ENCODE measurements at places on chromosomes 11 and 22.

DNA sequence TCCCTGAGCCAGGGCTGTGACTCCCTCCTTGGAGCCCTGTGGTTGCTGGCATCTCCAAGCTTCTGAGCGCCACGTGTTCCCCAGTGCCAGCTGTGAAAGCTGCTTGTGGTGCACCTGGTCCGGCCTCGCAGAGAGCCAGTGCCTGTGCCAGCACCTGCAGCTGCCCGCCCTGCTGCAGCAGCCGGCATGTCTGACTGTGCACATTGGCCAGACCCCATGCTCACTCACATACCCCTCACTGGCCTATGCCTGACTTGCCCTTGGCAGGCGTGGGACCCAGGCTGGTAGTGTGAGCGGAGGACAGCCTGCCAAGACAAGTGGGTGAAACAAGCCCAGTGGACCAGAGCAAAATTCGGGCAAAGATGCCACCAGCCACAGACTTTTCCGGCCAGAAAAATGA lies 9.8 kb downstream of the MRPL48 start:
- DNase-seq, result no peak

GRCh38 chr11:68026391-68027105 lies 3.9 kb upstream of the NDUFS8 start:
- DNase-seq, result no peak

- no peak for DNase-seq
Observed at GRCh38 chr11:8917157-8917825, 6.3 kb downstream of the AKIP1 start.

- no peak for DNase-seq
Observed at GRCh38 chr22:50218996-50219727, 18.4 kb downstream of the SELENOO start.

DNA sequence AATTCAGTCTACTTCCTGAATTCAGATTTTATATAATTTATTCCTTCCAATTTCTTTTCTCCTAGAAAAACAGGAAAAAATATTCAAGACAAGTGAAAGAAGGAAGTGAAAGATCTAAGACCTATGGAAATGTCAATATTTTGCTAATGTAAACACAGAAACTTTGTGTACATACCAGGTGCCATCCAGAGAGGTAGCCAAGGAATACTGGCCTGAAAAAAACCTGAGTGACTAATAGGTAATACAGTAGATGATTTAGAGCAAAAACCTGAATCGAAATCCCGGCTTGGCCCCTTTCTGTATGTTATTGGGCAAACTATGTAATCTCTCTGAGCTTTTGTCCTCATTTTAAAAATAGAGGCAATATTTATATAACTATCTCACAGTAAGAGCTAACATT lies 59.2 kb upstream of the FSHB start:
- no peak for DNase-seq

GRCh38 chr11:127993788-127994187 lies 593.6 kb downstream of the ETS1 start:
- DNase-seq, result no peak

GRCh38 chr11:118283756-118284350 lies 19.8 kb upstream of the MPZL2 start:
- no peak for DNase-seq

DNA sequence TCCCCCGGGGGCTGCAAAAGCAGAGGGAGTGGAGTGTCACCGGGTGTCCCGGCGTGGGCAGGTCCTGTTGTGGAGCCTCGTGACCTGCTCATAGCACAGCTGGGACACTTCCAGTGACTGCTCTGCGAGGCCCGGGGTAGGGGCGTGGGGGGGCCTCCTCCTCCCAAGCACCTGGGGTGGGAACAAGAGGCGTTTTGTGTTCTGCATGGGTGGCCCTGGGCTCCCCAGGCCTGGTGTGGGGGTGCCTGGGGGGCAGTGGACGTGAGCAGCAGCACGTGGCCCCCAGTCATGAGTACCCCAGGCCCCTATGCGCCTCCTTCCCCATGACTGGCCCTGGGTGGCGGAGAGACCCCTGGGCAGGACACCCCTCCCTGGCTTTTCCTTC lies 104.7 kb downstream of the KCNQ1 start:
- DNase-seq, result no peak

DNA sequence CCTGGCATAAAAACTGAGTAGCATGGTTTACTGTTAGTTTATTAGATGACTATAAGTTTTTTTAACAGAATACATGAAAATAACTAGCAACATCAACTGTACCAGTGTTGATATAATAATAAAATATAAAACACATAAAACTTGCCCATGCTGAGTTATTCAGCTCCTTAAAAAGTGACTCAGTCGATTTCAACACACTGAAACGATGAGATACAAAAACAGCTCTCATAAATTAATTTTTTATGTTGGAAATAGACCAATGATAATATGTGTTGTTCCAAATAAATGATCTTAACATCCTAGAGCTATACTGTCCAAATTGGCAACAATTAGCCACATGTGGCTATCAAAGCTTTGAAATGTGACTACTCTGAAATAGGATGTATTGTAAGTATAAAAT lies 15.9 kb downstream of the PDGFD start:
- no peak for DNase-seq

DNA sequence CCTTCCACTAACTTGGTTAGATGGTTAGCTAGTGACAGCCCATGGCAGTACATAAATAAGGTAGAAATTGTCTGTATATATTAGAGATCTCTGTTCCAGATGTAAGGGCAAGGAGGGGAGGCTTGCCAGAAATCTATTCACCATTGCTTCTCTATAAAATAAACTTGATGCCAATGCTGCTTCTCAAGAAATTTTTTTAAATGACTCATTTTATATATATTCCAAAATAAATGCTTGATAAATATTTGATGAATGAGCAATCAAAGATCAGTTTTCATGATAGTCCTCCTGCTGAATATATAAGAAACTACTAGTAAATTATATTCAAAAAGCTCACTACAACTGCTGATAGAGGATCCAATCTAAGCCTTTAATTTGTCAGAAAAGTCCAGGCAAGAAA lies 710.6 kb upstream of the CCDC179 start:
- DNase-seq, result no peak

DNA sequence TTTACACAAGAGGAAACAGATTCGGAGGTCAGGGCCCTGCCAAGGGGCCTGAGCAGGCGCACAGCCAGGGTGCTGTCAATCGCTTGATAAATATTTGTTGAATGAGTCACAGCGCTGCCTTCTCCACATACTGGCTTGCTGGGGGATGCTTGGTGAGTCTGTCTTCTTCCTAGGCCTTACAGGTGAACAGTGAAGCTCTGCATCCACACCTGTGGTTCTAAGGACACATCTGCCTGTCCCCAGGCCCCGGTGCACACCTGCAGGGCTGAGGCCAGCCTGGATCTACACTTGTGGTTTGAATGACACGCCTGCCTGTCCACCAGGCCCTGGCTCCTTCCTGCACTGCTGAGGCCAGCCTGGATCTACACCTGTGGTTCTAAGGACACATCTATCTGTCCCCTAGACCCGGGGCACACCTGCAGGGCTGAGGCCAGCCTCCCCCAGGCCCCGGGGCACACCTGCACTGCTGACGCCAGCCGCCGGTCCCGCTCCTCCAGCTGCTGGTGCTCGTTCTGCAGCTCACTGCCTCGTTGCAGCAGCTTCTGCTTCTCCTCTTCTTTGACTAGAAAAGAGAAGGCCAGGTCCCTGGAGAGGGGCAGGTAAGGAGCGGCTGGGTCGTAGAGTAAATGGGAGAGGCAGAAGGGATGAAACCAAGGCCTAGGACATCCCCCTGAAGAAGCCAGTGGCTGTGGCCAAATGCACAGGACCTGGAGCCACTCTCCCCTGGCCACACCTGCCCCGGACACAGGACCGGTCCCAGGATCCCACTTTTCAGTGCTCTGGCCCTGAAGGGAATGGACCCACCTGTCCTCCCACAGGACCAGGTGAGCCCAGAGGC lies 124.6 kb downstream of the PHF21B start:
- no peak for DNase-seq

GRCh38 chr22:38699784-38700183 lies 959 bp downstream of the JOSD1 start:
- no peak for DNase-seq

DNA sequence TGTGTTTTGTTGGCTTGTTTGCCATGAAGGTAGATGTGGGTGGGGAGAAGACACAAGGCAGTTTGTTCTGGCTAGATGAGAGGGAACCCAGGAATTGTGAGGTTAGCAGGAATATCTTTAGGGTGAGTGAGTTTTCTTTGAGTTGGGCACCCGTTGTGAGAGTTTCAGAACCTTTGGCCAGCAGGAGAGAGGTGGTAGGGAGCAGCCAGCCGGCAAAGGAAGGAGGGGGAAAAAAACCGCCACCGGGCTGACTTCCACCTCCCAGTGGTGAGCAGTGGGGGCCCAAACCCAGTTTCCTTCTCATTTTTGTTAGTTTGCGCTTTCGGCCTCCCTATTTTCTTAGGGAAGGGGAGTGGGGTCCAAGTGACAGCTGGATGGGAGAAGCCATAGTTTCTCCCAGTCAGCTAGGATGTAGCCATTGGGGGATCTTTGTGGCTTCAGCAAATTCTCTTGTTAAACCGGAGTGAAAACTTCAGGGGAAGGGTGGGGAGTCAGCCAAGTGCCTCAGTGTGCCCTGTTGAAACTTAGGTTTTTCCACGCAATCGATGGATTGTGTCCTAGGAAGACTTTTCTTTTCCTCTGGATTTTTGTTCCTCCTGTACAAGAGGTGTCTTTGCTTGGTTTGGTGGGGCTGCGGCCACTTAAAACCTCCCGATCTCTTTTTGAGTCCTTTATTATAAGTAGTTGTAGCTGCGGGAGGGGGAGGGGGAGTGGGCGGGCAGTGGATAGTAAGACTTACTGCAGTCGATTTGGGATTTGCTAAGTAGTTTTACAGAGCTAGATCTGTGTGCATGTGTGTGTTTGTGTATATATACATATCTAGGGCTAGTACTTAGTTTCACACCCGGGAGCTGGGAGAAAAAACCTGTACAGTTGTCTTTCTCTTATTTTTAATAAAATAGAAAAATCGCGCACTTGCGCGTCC lies 1.1 kb upstream of the GCAT start:
- no peak for DNase-seq

- DNase-seq, result no peak
Observed at GRCh38 chr11:134027671-134028070, 41.2 kb upstream of the JAM3 start.

DNA sequence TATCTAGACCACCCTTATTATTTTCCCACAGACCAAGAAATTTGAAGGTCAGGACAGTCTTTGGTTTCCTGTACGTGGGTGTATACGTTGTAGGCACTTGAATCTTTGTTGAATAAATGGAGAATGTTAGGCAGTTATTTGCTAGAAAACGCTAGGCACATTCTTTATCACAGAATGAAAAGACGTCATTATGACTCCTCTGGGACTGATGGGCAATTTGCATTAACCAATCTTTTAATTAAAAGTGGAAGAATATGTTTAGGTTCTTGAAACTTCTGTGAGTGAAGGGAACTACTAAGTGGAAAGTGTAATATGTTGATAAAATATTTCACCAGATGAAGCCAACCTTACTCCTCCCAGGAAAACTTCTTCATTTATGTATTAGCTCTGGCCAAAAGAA lies 5.7 kb downstream of the CAT start:
- no peak for DNase-seq

- DNase-seq, result no peak
Observed at GRCh38 chr11:34331736-34332135, 26.1 kb downstream of the ABTB2 start.

DNA sequence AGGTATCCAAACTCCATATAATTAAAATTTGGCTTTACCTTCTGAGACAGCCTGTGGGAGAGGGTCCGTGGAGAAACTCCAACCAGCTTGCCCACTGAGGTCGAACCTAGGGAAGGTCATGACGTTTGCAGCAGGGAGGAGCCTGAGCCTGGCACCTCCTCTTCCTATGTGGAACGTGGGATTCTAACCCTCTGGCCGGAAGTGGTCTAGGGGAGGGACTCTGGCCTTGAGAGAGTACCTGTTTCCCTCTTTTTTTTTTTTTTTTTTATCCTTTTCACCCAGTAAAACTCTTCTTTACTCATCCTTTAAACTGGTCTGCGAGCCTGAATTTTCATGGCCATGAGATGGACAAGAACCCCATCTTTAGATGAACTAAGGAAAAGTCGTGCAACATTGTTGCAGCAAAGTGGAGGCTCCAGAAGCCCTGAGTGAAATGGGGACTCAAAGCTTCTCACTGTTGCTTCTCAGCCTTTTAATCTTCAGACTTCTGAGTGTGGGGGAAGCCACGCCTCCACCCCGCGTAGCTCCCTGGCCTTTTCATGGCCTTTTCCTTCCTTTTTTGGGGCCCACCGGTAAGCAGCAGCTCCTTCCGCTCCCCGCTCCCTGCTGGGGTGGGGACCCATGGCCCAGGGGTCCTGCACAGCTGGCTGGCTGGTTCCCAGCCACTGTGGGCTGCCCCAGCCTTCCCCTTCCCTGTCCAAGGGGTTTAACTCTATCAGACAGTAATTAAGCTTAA lies 1359.9 kb downstream of the LRRC4C start:
- no peak for DNase-seq
